ENCODE measurements at places on chromosomes 4 and X.

GRCh38 chr4:152485726-152486276, 50.1 kb downstream of the FBXW7 start:
- DNase-seq, result no peak

DNA sequence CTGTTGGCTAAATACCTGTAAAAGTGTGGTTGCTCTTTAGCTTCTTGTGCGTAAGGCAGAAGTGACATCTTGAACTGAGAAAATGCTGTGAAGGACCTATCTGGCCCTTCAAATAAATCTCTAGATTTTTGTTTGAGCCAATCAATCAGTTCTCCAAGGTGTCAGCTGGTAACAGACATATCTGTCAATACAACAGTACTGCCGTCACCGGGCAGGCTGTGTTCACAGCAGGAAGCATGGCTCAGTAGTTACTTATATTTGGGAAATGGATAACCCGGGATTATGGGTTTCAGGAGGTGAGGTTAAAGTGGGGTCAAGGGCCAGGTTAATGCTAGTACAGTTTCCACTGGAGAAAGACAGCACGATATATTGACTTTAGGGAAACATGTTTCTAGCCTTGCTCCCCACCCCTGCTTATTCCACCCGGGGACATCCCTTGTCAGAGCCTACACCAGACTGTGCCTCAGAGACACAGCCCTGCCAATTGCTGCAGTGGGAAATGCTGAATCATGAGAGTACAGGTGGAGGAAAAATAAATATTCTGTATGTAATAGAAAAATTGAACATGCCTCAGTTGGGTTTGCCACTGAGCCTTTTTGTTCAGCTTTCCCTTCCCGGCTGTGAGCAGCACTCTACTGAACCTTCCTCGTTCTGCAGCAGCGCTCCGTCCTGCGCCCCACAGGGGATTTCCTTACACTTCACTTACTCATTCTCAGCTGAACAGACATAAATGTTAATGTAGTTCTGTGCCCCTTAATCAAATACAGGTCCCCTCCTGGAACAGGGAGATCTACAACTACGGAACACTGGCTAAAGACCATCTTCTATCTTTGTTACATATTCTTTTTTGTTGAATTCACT, 121.1 kb downstream of the MGST2 start:
- DNase-seq, result no peak

- DNase-seq, result no peak
These were observed 93.8 kb downstream of the SLC2A9 start for GRCh38 chr4:9927341-9928007.

- no peak for DNase-seq
These were observed 8.4 kb upstream of the MTNR1A start for GRCh38 chr4:186563761-186564160.

DNA sequence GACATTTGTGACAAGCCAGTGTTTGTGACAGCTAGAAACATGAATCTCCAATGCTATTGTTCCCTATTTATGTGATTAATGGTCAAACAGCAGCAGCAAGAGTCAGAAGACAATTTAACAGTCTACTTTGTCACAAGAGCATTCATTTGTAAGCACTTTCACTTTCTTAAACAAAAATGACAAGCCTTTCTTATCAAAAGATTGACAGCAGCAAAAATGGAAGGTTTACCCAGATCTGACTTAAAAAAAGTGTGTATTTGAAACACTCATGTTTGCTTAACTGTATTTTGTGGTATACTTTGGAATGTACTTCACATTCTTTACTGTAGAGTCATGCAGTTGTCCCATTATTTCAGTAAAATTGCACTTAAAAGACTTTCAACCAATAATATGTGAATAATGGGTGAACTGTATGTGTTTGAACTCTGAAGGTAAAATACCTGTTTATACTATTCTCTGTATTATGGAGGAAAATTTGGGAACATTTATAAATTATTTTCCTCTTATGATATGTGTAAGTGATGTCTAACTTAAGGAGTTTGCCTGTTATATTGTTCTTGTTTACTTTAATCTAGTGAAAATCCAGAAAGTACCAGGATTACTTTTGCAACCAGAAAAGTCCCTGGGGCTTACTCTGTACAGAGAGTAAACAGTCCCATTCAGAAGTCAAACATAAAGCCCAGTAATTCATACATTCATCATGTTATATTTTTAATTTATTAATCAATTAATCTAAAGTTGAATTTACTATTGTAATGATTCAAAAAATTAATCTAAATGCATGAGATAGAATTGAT, 314.9 kb upstream of the TRAM1L1 start:
- DNase-seq, result no peak
